ENCODE measurements at places on chromosomes 16 and 17.

- DNase-seq: peak; percentile 83
These were observed 194.7 kb downstream of the SNX29 start for GRCh38 chr16:12171206-12171605.

DNA sequence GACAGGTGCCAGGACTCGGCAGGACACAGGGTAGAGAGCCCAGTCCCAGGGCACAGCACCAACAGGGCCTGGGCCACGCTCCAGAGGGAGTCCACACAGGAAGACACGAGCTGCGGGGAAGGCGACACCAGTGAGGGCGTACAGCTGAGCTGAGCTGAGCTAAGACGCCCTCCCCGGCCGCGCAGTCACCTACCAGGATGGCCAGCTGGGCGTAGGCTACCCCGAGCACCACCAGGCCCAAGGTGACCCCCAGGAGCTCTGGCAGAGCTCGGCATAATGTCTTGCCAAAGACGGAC lies 42.6 kb downstream of the TSC2 start:
- no peak for DNase-seq

DNA sequence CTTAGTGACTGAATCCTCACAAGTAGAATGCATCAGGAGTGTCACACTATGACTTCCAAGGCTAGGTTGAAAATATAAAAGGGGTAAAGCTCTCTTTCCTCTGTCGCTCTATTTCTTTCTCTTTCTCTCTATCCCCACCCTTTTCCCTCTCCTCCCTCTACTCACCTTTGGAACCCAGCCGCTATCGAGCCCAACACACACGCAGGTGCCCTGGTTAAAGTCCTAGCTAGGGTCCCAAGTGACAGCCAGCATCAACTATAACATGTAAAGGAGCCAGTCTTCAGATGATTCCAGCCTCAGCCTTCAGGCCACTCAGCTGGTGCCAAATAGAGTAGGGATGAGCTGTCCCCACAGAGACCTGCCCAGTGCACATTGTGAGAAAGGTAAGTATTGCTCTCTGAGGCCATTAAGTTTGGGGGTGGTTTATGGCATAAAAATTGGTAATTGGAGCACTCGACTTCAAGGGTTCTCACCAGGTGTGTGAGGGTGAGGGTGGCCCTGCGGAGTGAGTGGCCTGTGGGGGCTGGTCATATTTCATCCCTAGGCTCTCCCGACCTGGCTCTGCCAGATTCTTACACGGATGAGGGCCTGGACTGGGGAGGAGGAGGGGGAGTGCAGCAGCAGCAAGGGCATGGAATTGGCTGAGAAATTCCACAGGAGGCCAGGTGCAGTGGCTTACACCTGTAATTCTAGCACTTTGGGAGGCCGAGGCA lies 14.9 kb upstream of the C16orf54 start:
- DNase-seq: no peak

- peak; percentile 73 for DNase-seq
These were observed 46.0 kb downstream of the HOXB1 start for GRCh38 chr17:48484850-48485249.

DNA sequence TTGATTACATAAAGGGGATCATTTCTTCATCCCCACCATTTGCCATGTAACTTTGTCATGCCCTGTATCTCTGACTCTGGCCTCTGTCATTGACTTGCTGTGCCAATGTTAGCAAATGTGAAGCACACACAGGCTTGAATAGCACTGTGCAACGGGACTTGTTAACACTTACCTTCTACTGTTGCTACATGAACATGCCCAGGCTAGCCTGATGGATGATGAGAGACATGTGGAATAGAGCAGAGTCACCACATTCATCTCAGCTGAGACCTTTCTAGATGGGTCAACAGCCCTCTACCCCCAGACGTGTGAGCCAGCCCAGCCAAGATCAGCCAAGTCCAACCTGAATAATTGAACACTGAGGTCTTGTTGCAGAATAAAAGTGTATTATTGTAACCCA lies 162.1 kb upstream of the SALL1 start:
- no peak for DNase-seq

DNA sequence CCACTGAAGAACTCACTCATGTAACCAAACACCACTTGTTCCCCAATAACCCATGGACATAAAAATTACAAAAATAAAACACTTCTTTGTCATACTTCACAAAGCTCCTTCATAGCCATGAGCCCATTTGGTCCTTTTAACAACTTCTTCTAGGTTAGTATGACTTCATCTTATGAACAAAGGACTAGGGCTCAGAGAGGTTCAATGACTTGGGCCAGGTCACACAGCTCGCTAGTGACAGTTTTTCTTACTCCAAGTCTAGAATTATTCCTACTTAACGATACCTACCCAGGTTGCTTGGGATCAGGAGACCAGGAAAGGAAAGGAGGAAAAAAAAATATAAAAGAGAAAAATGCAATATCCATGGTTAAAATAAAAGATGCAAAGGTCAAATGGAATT lies 353.4 kb downstream of the SOX9 start:
- no peak for DNase-seq

DNA sequence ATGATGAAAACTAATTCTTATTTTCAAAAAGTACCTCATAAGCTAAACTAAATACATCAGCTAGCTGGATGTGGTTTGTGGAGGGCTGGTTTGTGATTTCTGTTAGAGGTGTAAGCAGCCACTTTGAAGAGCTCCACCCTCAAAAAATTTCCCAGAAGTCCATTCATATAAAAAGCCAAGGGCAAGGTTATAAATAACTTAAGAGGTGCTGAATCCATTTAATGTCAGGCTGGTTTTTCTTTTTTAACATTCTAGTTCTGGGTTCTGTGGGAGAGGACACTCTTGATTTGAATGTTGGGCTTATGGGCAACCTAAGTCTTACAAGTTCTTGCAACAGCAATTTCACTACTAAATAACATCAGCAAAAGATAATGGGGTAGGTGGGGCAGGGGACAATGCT lies 3.4 kb upstream of the WIPI1 start:
- DNase-seq: no peak

DNA sequence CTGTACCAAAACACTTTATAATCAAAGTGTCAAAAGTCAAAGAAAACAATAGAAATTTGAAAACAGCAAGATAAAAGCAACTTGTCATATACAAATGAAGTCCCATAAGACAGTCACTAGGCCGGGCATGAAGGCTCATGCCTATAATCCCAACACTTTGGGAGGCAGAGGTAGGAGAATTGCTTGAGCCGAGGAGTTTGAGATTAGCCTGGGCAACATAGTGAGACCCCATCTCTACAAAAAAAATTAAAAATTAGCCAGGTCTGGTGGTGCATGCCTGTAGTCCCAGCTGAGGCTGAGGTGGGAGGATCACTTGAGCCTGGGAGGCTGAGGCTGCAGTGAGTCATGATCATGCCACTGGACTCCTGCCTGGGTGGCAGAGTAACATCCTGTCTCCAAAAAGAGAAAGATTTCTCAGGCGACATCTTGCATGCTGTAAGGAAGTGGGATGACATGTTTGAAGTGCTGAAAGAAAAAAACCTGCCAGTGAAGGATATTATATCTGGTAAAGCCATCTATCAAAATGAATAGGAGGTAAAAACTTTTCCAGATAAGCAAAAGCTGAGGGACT lies 98.7 kb upstream of the NACA2 start:
- DNase-seq: peak; percentile 59

- no peak for DNase-seq
These were observed 20.1 kb downstream of the CIITA start for GRCh38 chr16:10897134-10897533.

DNA sequence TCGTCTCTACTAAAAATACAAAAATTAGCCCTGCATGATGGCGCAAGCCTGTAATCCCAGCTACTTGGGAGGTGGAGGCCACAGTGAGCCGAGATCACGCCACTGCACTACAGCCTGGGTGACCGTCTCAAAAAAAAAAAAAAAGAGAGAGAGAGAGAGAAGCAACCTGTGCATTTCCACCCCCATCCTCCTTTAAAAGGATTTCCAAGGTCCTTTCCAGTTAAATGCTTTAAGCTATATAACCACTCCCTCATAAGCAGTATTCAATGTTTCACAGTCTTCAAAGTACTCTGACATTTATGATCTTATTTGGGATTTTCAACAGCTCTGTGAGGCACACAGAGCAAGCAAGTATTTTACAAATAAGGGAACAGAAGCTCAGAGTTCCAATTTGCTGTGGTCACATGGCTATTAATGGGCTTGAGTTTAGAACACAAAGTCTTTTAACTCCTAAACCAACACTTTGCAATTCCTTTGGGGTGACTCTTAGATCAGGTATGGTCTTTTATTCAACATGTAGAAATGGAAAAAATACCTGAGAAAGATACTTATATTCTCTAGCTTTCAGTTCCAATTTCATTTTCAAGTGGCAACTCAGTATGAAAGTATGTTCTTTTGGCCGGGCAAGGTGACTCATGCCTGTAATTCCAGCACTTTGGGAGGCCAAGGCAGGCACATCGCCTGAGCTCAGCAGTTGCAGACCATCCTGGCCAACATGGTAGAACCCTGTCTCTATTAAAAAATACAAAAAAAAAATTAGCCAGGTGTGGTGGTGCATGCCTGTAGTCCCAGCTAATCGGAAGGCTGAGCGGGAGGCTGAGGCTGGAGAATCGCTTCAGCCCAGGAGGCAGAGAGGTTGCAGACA lies 31.3 kb downstream of the SPOP start:
- peak; percentile 89 for DNase-seq

All from EH (cell line).